ENCODE measurements at places on chromosomes 4 and X.

DNA sequence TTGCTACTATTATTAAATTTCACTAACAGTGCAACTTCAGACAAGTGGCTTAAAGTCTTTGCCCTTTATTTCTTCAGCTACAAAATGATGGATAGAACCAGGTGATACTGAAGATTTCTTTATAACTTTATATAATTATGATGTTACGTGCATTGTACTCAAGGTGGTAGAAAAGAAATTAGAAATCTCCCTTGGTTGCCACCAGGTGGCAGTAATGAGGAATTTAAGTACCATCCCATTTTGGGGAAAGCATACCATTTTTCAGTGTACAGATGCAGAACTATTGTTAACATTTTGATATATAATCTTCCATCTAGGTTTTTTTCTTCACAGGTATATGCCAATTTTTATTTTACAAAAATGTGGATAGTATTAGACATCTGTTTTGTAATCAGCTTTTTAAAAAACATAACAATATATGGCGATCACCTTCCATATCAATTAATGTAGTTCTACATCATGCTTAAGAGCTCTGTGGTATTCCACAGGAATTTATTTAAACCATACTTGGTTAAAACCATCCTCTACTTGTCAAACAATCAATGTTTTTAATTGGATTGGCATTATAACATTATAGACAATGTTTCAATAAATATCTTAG is 37.7 kb upstream of the RAB33B start:
- DNase-seq: peak; percentile 48

DNA sequence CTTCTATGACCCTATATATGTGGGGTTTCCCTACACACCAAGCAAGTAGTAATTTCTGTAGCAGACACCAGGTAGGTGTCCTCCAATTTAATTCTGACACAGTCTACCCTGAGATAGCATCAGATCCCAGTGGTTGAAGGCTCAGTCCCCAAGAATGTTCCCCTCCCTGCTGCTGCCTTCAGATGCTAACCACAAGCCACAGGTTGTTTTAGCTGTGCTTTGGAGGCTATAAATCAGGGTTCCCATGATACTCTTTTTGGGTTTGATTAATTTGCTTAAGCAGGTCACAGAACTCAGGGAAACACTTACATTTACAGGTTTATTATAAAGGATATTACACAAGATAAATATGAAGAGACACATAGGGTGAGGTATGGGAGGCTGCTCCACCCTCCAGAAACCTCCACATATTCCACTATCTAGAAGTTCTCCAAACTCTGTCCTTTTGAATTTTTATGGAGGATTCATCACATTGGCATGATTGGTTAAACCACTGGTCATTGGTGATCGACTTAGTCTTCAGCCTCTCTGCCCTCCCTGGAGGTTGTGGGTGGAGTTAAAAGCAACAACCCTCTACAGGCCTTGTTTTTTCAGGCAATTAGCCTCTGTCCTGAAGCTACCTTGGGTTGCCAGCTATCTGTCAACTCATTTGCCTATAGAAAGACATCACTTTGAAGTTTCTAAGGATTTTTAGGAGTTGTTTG is 50.8 kb downstream of the GRIA2 start:
- DNase-seq: no peak

DNA sequence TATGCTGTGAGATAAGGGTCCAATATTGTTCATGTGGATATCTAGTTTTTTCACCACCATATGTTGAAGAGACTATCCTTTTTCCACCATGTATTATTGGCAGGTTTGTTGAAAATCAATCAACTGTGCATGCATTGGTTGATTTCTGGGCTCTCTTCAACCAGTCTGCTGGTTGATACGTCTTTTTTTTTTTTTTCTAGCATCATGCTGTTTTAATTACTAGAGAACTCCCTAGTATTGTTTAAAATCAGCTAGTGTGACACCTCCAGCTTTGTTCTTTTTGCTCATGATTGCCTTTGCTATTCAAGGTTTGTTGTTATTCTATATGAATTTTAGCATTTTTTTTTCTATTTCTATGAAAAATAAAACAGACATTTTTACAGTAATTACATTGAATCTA is 123.9 kb downstream of the SLC7A11 start:
- no peak for DNase-seq

DNA sequence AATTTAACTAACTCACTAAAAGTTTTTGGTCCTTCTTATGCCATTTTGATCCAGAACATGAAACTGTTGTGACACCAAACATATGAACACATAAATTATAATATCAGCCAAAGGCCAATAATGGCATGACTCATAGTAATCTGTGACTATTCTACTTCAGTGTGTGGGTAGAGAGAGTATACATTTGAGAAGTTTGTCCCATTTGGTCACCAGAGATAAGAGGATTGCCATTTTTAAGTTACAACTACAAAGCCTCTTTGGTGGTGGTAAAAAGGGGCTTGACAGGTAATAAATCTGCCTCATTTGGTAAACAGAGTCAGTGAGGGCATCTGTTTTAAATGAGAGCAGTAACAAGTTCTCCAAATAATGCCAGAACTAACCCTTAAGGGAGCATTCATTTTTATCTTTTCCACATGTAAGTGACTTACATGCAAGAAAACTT is 117.9 kb downstream of the TBC1D19 start:
- no peak for DNase-seq

GRCh38 chr4:123770884-123771283 is 374.3 kb downstream of the SPRY1 start:
- DNase-seq: no peak

DNA sequence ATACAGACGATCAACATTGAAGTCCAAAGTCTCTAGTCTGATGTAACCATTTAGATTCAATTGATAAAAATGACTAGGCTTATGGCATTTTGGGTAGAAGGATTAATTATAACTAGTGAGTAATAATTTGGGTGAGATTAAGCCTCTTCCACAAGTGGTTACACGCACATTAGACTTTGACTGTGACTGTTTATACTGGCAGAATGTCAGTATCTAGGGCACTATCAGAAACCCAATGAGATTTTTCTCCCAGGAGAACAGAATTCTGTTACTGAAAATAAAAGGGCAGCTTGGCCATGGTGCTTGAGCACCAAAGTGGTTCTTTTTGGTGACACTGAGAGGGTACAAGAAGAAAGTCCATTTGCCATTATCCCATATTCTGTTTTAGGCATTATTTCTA is 3.3 kb downstream of the PLS3 start:
- no peak for DNase-seq

DNA sequence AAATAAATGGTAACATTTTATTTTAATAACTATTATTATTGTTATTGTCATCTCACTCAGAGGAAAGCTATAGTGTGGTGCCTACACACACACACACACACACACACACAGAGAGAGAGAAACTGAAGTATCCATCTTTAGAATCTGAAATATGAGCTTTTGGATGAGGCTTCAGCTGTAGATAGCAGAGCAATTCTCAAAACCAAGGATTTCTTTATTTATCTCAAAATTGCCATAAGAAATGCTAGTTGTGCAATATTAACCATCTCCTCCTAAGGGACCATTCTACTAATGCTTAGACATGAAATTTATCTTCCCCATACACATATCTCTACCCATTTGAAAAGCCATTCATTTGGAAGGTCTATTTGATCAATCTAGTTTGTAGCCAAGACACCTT is 50.1 kb upstream of the SGMS2 start:
- DNase-seq: no peak

DNA sequence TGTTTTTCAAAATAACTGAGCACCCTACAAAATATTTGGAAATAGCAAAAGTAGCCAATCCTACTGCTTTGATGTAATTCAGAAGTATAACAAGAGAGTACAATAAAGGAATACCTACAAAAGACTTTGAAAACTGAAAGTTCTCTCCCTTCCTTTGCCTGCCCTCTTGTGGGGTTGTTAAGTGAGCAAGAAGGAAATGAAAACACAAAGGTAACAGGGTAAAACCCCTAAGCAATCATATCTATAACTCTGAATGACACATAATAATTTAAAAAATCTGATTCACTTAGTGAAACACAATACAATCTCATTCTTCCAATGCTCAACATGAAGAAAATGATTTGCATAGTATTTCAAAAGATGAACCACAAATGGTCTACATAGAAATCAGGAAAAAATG is 98.2 kb downstream of the FRYL start:
- peak; percentile 62 for DNase-seq

GRCh38 chrX:98607739-98608138 is 1724.0 kb downstream of the RPA4 start:
- no peak for DNase-seq

DNA sequence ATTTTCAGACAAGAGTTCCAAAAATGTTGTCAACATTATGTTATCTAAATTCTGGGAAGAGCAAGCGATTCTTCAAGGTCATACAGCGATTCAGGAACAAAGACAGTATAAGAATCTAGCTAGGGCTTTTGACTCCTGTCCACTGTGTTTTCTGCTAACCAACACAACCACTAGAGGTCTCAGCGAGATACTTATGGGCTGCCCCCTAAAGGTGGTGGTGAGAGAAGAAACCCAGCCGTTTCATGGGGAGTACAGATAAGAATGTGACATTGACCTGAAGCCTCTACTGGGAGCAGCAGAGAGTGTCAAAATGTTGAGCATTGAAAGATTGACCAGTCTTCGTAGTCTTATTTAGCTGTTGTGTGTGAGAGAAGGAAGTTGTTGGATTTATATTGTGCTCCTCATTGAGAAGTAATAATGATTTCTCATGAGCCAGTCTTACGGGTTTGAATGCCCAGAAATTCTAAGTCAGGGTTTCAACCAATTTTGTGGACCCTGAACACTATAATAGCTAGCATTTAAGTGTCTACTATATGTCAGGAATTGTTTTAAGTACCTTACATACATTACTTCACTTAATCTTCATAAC is 168.3 kb downstream of the SPRY1 start:
- DNase-seq: peak; percentile 74

- DNase-seq: no peak
These were observed 664.0 kb upstream of the PCDH7 start for GRCh38 chr4:30056016-30056766.

GRCh38 chr4:3725936-3726870 is 40.0 kb upstream of the ADRA2C start:
- no peak for DNase-seq

- DNase-seq: peak; percentile 16
These were observed 995 bp downstream of the SMARCA5 start for GRCh38 chr4:143514497-143514896.

DNA sequence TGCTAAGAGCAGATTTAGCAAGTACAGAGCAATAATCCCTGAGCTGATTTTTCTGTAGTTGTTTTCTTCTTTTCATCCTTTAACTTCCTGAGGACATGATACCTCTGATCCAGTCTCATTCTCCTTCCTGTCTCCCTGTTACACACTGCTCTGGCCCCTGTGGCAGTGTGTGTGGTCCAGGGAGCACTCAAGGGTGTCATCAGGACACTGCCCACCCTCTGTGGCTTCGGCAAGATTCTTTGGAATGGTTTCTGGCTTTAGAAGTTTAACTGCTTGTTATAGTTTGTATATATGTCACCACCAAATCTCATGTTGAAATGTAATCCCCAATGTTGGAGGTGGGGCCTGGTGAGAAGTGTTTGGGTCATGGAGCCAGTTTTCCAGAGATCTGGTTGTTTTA is 637.3 kb downstream of the BCOR start:
- DNase-seq: no peak

GRCh38 chr4:26819478-26820095 is 41.1 kb upstream of the STIM2 start:
- no peak for DNase-seq

DNA sequence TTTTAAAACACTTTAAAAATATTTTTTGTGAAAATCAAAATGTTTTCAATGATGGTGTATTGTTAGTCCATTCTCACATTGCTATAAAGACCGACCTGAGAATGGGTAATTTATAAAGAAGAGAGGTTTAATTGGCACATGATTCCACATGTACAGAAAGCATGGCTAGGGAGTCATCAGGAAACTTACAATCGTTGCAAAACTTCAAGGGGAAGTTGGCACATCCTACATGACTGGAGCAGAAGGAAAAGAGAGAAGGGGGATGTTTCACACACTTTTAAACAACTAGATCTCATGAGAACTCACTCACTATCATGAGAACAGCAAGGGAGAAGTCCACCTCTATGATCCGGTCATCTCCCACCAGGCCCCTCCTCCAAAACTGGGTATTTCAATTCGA is 110.7 kb downstream of the TMEM47 start:
- no peak for DNase-seq

DNA sequence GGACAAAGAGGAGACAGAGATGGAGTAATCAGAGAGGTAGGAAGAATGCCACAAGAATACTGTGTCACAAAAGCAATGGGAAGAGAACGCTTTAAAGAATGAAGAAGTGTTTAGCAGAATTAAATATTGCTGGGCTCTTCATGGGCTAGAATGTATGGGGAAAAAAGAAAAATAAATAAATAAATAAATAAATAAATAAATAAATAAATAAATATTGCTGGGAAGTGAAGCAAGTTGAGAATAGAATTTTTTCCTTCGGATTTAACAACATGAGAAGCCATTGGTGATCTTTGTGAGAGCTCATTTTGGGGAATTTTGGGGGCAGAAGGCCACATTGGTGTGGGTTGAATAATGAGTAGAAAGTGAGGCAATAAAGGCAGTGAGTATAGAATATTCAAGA is 59.7 kb upstream of the FRMPD3 start:
- DNase-seq: no peak

GRCh38 chr4:23134331-23134730 is 441.6 kb downstream of the GBA3 start:
- DNase-seq: no peak

DNA sequence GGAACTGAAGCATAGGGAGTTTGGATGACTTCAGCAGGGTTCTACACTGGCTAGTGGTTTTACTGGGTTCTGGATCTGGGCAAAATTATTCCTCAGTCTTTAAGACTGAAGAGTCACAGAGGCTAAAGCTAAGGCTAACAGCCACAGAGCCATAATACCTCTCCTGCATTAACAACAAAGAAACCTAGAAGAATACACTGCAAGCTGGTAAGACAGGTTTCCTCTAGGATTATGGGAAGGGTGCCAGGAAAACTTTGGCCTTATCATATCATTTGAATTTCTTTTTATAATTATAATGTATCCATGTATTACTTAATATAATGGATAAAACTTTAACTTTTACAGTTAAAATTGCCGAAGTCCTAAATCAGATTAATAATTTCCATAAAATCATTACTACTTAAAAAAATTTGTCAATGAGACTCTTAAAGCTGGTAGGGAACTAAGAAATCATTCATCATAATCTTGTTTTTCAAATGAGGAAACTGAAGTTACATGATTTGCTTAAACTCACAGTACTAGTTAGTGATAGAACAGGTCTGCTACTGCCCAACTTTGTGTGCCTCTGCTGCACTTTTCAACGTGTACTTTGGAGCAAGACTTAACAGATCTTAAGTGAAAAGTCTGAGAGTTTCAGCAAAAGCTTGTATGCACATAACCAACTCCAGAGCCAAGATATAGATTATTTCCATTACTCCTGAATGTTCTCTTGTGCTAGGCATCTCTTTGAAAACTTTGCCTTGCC is 24.2 kb upstream of the PGRMC2 start:
- no peak for DNase-seq

DNA sequence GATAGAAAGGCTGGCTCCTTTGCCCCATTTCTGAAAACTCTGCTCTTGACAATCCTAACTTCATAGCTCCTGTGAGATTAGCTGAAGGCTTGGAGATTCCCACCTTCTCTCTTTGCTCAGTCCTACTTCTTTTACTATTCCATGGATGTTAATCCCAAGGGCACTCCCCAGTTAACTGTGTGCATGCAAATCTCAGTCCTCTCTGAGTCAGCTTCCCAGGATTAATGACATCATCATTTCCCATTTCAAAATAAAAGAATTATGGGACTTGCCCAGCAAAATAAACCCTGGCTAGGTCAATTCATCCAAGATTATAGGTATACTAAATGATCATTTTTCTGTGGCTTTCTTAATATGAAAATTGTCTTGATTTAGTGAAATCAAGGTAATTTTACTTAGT is 328.6 kb upstream of the NR3C2 start:
- no peak for DNase-seq

All from activated CD4-positive, alpha-beta T cell treated with anti-CD3 and anti-CD28 coated beads, Interleukin-2, Interleukin-6, amounts not matched to agents 100 ng/mL and 50 ng/mL, durations not matched to agents 16 hours and 8 hours (primary cell).